ENCODE measurements at places on chromosomes 5 and 9.
A peak's percentile ranks its signal among the peaks of the same experiment; 100 is the strongest.

GRCh38 chr9:99103901-99104458 lies 933 bp upstream of the TGFBR1 start:
- peak; percentile 57 for DNase-seq

DNA sequence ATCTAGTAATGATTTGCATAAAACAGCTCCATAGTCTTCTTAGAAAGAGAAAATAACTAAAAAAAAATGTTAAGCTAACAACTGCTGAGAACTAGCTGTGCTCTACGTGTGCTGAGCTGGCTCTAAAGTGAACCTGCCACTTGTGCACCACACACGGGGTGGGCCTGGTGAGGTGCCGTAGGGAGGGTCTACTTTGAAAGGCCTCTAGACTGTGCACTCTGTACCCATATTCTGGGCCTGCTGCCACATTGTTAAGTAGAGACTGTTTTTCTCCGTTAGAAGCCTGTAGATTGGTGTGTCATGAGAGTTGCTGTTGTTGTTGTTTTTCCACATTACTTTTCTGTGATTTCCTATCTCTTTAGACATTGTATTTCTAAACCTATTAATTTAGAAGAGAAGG lies 93.9 kb downstream of the CD180 start:
- DNase-seq = no peak

GRCh38 chr5:156913355-156913718 lies 49.7 kb downstream of the TIMD4 start:
- DNase-seq = no peak

DNA sequence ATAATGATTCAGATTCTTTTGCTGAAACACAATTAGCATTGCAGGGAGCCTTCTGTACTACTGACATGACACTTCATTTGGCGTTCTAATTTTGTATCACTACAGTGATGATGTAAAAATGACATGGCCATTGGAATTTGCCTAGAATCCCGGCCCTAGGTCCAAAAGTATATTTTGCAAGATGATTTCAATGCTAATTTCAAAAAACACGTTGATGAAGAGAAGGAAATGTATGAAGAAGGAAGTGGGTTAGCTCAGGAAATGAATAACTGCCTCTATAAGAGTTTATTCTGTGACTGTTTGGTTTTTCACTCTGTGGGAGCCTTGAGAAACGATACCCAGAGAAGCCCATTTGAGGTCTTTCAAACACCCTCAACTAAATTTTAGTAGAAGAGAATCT lies 59.3 kb downstream of the OSTF1 start:
- peak; percentile 21 for DNase-seq

- DNase-seq = no peak
Observed at GRCh38 chr5:139817362-139817761, 21.8 kb downstream of the PSD2 start.
